Effector memory CD8-positive, alpha-beta T cell (primary cell): ENCODE measurements at places on chromosomes 11 and 22.
A peak's percentile ranks its signal among the peaks of the same experiment; 100 is the strongest.

- H3K36me3 ChIP-seq = peaks cover 52% of the 10 kb centered on the region
- peak overlapping the region; percentile 91 for H3K4me3 ChIP-seq
- no peak for DNase-seq
- H3K27ac ChIP-seq = peak overlapping the region; percentile 97
- H3K27me3 ChIP-seq = no peaks in the 10 kb centered on the region
- peaks cover 49% of the 10 kb centered on the region for H3K4me1 ChIP-seq
Measured at GRCh38 chr11:105032495-105032894, 2.4 kb downstream of the CASP1 start.

DNA sequence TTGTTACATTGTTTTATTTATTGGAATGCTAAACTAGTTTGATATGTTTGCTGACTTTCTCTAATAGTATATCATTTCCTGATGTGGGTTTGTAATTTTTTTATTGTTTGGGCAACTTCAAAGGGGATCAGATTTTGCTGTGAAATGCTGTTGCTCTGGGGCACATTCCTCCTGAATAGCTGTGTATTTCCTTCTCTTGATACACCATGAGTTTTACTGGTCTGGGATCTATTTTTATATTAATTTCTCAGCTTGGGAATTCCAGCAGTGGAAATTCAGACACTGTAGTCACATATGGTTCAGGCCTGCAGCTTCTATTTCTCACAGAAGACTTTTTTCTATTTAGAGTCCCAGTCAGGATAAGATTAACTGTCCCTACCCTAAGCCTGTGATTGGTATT lies 58.9 kb downstream of the RPUSD4 start:
- H3K27ac ChIP-seq = no peak overlapping the region
- H3K27me3 ChIP-seq = peaks cover 67% of the 10 kb centered on the region
- H3K4me1 ChIP-seq = no peaks in the 10 kb centered on the region
- H3K36me3 ChIP-seq = no peaks in the 10 kb centered on the region

DNA sequence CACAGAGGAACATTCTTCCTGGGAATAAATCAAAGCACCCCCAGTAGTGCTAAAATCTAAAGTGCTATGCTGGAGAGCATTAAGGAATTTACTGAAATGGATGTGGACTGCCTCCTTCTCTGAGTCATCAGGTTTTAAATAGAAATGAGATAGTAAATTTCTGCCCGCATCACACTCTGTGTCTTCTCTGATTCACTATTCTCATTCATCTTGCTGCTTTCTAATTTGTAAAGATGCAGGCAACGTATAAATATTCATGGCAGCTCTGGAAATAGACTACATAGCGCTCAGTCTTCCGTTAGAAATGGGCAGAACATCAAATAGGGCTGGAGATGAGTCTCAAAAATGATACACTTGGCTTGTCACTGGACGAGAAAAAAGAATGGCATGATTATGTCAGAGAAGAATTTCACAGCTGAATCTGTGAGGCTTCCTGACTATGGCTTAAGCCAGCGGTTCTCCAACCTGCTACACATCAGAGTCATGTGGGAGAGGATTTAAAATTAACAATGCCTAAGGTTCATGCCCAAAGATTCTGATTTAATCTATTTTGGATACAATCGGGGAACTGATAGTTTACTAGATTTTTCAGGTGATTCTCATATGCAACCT lies 178.2 kb downstream of the LRRC4C start:
- H3K4me1 ChIP-seq = no peaks in the 10 kb centered on the region
- H3K27ac ChIP-seq = no peak overlapping the region
- H3K27me3 ChIP-seq = no peaks in the 10 kb centered on the region
- no peak overlapping the region for H3K4me3 ChIP-seq
- no peak for DNase-seq

GRCh38 chr22:46158283-46158682 lies 8.0 kb downstream of the PPARA start:
- H3K4me1 ChIP-seq = peaks cover 10% of the 10 kb centered on the region
- no peak overlapping the region for H3K27ac ChIP-seq
- DNase-seq = no peak

- H3K27me3 ChIP-seq = peaks cover 12% of the 10 kb centered on the region
- H3K27ac ChIP-seq = no peak overlapping the region
- H3K4me3 ChIP-seq = no peak overlapping the region
- DNase-seq = no peak
- no peaks in the 10 kb centered on the region for H3K36me3 ChIP-seq
Measured at GRCh38 chr11:125083312-125084056, 20.4 kb downstream of the SLC37A2 start.

DNA sequence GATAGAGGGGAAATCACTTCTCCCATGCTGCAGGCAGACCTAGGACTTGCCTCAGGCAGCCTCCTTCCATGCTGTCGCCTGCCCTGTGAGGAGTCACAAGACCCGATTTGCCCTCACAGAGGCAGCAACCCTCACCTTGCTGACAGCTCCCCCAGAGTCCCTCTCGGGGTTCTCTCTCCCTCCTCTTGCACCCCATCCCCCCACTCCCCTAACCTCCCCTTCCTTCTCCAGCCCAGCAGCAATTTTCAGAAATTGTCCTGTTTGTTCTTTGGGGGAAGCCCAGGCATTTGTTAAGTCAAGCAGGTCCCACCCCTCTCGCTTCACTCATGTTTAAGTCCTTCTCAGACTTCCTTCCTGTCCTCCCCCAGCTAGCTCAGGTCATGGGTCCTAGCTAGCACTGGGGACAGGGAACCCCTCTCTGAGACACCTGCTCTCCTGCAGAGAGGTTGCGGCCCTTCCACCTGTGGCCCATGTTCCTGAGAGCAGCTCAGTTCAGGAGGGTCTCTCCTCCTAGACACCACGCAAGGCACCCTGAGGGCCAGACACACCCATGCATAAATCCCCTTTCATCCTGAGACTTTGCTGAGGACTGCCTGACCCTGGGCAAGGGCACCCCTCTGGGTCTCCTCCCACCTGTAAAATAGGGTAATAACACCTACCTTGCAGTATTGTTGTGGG lies 6.3 kb upstream of the FXYD2 start:
- no peaks in the 10 kb centered on the region for H3K27me3 ChIP-seq
- peaks cover 40% of the 10 kb centered on the region for H3K4me1 ChIP-seq
- peaks cover 6% of the 10 kb centered on the region for H3K36me3 ChIP-seq

DNA sequence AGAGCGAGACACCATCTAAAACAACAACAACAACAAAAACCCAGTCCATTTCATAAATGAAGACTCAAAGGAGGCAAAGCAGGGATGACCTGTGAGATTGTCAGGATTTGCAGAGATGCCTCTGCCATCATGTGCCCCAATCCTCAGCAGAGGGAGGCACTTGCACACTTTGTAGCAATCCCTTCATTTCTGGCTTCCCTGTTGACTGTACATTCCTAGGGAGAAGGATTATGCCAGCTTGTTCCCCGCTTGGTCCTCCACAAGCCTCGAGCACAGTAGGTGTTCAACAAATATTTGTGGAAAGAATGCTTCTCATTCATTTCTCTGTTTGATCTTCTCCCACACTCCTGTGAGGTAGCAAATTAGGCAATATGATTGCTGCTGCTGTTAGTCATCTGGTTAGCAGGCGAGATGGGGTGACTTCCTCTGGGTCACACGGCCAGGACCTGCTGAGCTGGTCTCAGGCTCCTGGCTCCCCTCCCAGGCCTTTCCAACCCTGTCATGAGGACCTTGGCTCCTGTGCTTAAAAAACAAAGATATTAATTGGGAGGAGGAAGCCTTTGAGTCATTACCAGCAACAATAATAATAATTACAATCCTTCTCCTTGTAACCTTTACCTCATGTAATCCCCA lies 34.1 kb downstream of the LIF start:
- H3K4me3 ChIP-seq = no peak overlapping the region
- H3K27ac ChIP-seq = peak overlapping the region; percentile 16
- H3K36me3 ChIP-seq = no peaks in the 10 kb centered on the region
- H3K27me3 ChIP-seq = no peaks in the 10 kb centered on the region
- H3K4me1 ChIP-seq = peaks cover 12% of the 10 kb centered on the region

GRCh38 chr22:47027766-47028165 lies 265.3 kb downstream of the TBC1D22A start:
- H3K27ac ChIP-seq = no peak overlapping the region
- DNase-seq = no peak
- H3K36me3 ChIP-seq = no peaks in the 10 kb centered on the region
- no peak overlapping the region for H3K4me3 ChIP-seq
- peaks cover 14% of the 10 kb centered on the region for H3K4me1 ChIP-seq
- no peaks in the 10 kb centered on the region for H3K27me3 ChIP-seq

DNA sequence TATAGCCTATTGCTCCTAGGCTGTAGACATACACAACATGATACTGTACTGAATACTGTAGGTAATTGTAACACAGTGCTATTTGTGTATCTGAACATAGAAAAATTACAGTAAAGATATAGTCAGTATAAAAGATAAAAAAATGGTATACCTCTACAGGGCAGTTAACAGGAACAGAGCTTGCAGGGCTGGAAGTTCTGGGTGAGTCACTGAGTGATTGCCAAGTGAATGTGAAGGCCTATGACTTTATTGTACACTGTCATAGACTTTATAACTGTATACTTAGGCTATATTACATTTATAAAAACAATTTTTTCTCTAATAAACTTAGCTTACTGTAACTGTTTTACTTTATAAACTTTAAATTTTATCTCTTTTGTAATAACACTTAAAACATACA lies 332.4 kb upstream of the ARHGAP42 start:
- no peak overlapping the region for H3K27ac ChIP-seq
- H3K4me3 ChIP-seq = no peak overlapping the region
- H3K4me1 ChIP-seq = no peaks in the 10 kb centered on the region
- H3K36me3 ChIP-seq = no peaks in the 10 kb centered on the region
- H3K27me3 ChIP-seq = no peaks in the 10 kb centered on the region

DNA sequence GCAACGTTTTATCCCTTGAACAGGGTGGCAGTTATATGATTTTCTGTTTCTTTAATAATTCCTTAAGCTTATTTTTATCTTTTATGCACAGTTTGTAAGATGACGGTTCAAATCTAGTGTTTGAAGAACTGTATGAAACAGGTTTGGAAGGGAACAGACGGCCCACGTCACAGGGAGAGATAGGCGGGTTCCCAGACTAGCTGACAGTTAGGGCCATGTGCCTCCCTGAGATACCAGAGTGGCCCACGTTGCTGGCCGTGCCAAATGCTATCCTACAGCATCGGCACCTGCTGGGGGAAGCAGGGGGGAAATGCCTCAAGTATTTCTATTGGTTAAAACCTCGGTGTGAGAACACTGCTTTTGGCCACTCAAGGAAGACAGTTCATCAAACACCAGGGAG lies 50.2 kb upstream of the BID start:
- no peaks in the 10 kb centered on the region for H3K36me3 ChIP-seq
- DNase-seq = no peak
- no peaks in the 10 kb centered on the region for H3K4me1 ChIP-seq
- no peaks in the 10 kb centered on the region for H3K27me3 ChIP-seq

GRCh38 chr11:2151500-2152257 lies 9.3 kb downstream of the INS start:
- DNase-seq = peak; percentile 76
- H3K27ac ChIP-seq = no peak overlapping the region
- H3K4me1 ChIP-seq = peaks cover 8% of the 10 kb centered on the region
- H3K4me3 ChIP-seq = peak overlapping the region; percentile 66
- peaks cover 49% of the 10 kb centered on the region for H3K27me3 ChIP-seq

DNA sequence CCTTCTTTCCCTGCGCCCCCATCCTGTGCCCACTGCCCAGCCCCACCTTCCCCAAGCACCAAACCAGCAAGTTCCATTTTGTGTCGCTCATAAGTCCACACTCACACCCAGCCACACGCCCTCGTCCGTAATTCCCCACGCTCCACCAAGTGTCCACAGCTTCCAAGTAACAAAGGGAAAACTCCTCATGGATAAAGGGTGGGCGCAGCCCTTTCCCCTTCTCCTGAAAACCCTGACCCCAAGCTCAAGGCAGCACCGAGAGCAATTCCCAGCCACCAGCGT lies 458 bp downstream of the FXYD6 start:
- peaks cover 83% of the 10 kb centered on the region for H3K27me3 ChIP-seq
- no peak for DNase-seq
- H3K36me3 ChIP-seq = peaks cover 3% of the 10 kb centered on the region
- peak overlapping the region; percentile 91 for H3K4me3 ChIP-seq

GRCh38 chr11:69321877-69322361 lies 28.0 kb downstream of the MYEOV start:
- no peak overlapping the region for H3K4me3 ChIP-seq
- H3K4me1 ChIP-seq = peaks cover 3% of the 10 kb centered on the region
- H3K27ac ChIP-seq = no peak overlapping the region
- H3K27me3 ChIP-seq = no peaks in the 10 kb centered on the region

DNA sequence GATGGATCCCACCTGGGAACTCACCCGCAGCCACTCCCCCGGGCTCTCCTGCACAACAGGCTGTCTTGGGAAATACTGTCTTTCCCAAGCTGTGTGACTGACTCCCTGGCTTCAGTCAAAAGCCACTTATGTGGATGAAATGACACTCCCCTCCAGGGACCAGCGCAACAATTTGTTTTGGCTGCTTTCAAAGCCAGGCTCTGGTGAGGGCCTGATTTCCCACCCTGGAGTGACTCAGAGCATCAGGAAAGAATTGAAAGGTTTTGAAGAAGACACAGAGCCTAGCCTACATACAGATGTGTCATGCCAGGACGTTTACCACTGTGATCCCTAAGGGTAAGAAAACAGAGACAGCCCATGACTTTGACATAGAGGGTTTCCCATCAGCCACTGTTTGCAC lies 550.5 kb downstream of the MIAT start:
- no peak overlapping the region for H3K27ac ChIP-seq
- H3K4me3 ChIP-seq = no peak overlapping the region
- H3K27me3 ChIP-seq = peaks cover 16% of the 10 kb centered on the region
- H3K36me3 ChIP-seq = no peaks in the 10 kb centered on the region
- no peak for DNase-seq
- no peaks in the 10 kb centered on the region for H3K4me1 ChIP-seq

GRCh38 chr11:121123496-121124069 lies 22.5 kb downstream of the TECTA start:
- H3K36me3 ChIP-seq = no peaks in the 10 kb centered on the region
- no peaks in the 10 kb centered on the region for H3K4me1 ChIP-seq
- H3K4me3 ChIP-seq = no peak overlapping the region
- no peaks in the 10 kb centered on the region for H3K27me3 ChIP-seq
- DNase-seq = no peak

DNA sequence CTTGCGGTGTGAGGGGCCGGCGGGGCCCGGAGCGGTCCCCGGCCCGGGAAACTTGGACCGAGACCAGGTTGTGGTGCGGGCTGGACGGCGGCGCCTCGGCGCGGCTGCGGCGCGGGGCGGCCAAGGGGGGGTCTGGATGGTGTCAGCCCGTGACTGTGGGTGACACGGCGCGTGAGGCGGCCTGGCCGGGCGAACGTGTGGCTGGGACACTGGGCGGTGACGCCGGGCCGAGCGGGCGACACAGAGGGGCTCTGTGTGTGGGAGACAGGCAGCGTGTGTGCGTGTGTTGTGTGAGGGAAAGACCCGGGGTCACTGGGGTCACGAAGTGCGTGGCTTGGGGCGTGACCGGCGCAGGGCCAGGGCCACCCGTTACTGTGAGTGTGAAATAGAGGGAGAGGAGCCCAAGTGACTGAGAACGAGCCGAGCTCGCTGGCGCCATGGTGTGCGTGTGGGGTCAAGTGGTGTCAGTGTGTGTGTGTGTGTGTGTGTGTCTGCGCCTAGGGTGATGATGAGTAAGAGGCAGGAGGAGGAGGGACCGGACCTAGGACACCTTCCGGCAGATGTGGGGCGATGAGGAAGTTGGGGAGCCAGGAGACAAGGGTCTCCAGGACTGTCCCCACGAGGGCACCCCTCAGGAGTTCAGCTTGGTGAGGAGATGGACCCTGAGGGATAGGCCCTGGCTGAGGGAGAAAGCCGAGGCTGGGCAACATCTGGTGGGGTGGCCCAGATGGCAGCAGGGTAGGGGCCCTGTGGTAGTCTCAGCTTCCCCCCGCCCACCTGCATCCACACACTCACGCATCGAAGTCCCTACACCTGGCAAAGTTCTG lies 817 bp downstream of the RELT start:
- peaks cover 59% of the 10 kb centered on the region for H3K36me3 ChIP-seq
- peak overlapping the region; percentile 76 for H3K4me3 ChIP-seq
- H3K4me1 ChIP-seq = peaks cover 47% of the 10 kb centered on the region
- DNase-seq = peak; percentile 74
- H3K27ac ChIP-seq = peak overlapping the region; percentile 89

- DNase-seq = no peak
- no peak overlapping the region for H3K27ac ChIP-seq
- H3K27me3 ChIP-seq = no peaks in the 10 kb centered on the region
- no peak overlapping the region for H3K4me3 ChIP-seq
Measured at GRCh38 chr11:92216789-92217188, 7.8 kb upstream of the FAT3 start.
